Hematopoietic multipotent progenitor cell (in vitro differentiated cells): ENCODE measurements at places on chromosomes 1 and 21. TPM values are rescaled to one million over a fixed set of nuclear protein-coding genes. Genes with fewer than 3 reads are reported as not detected.

The SLC66A1 gene
- 21.5 TPM for total RNA-seq

DNA sequence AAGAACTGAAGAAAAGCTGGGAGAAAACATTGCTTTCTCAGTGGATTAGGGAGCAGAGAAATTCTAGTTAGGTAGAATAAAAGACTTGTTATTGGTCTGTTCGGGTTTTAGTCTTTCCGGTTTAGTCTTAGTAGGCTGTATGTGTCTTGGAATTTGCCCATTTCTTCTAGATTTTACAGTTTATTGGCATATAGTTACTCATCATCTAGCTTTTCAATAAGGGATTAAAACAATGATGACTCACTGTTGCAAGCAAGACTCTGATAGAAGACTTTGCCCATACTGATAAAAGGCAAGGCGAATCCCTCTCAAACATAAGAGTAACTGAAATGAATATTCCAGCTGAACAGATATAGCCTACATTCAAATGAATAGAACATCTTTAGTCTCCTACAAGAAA lies 62.3 kb downstream of the GPR137B start:
- no peak for DNase-seq

DNA sequence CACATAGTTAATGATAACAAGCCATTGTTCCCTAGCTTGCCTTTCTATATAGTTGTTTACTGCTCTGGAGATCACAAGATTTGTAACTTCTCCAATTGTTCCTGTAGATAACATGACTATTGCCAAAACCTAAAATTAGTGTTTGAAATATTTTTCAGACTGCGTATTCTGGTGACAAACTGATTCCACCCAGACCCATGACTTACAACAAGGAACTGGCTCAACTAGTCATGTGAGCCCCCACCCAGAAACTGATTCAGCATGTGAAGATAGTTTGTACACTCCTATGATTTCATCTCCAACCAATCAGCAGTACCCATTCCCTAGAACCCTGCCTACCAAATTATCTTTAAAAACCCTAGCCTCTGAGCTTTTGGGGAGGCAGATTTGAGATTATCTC lies 131.4 kb upstream of the BCL9 start:
- no peak for DNase-seq

The GUCA2A gene
- total RNA-seq: not detected

DNA sequence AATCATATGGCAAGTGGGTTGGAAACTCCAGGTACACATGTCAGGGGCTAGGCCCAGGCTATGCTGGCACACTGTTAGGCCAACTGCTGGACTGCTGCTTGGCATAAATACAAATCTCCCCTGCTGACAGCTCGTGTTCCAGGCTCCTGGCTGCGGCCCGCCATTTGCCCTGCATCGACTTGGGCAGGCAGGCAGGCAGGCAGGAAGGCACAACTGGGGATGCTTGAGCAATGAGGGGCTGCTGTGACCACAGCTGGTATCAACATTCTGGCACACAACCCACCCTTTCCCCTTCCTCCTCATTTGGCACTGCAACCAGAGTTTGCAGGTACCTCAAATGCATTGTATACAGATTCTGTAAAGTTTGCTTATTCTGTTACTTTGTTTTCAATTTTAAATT lies 53.2 kb downstream of the SAMSN1 start:
- DNase-seq: no peak

- peak; percentile 90 for DNase-seq
Measured at GRCh38 chr1:153749408-153750005, 21.7 kb downstream of the INTS3 start.

DNA sequence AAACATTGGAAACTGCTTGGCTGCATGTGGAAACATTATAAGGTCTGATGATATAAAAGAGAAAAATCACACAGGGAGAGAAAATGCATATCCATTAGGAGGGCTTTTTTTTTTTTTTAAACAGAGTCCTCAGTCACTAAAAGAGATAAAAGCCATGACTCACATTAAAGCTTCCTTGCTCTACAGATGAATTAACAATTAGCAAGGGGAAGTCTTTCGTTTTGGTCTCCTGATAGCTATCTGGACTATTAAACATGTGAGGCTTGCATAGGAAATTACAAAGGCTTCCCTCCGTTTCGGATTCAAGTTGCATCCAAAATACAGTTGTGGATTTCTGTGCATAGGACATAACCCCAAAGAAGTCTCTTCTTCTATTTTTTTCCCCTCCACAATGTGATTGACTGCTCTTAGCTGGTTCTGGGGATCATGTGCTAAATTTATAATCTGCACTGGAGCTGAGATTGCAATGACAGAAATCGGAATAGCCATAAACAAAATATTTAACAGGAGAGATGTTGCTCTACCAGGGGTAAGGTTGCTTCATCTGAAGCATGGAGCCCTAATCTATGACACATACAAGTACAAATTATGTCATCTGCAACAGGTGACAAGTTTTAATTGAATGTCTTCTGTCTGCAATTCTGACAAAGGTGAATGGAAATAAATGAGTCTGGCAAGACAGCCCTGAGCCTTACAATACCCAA lies 146.8 kb downstream of the ESRRG start:
- DNase-seq: no peak

DNA sequence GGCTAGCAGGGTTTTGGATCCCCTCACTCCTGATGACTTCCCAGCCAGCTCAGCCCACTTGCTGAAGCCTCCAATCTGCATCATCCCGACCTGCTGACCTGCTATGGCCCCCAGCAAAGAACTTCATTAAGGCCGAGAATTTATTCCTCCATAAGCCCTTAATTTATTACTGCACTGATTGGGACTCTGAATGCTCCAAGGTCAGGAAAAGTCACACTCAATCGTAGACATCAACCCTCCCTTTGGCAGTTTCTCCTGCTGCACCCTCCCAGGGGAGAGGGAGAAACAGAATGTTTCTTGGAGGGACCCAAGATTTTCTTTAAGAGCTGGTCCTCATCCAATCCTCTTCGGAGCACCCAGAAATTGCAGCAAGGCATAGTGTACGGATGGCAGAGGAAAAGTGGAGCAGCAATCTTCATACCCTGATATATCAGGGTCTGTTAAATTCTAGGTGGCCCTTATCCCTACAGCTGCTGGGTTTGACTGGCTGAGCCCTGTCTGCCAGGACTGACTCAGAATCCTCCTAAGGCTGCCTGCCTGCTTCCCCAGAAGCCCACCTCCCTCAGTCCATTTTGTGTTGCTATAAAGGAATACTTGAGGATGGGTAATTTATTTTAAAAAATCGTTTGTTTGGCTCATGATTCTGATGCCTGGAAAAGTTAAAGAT lies 62.2 kb downstream of the DMAP1 start:
- no peak for DNase-seq

DNA sequence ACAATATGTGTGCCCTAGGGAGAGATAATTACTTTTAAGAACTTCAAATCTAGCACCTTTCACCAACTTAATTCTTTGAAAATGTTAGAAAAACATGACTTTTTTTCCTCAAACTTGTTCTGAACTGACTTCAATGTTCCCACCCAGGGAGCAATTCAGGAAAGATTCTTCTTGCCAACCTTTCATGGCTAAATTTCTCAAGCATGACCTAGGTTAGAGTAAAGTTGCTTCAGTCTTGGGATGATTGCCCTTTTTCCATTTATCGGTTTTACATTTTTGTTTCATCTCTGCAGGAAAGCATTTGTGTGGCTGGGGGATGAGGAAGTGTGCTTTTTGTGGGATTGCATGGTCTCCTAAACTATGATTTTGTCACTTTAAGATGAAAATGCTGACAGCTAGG lies 647.7 kb downstream of the LTN1 start:
- DNase-seq: no peak

The TMEM35B gene
- 34.2 TPM for total RNA-seq

GRCh38 chr1:234611847-234612351 lies 1.9 kb upstream of the IRF2BP2 start:
- DNase-seq: no peak

DNA sequence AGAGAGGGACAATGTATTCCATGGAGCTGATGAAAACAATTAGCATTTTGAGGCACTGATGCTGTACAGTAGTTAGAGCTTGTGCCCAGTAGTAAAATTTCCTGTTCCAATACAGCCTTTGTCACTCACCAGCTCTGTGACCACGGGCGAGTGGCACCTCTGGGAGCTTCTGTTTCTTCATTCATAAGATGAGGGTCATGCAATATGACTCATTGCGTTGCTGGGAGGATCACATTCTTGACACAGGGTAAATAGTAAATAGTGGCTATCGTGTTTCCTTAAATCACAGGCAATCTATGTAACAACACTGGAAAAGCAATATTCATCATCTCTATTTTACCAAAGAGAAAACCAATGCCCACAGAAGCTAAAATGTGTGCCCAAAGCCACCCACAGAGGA lies 4.5 kb upstream of the LRRC52 start:
- no peak for DNase-seq

DNA sequence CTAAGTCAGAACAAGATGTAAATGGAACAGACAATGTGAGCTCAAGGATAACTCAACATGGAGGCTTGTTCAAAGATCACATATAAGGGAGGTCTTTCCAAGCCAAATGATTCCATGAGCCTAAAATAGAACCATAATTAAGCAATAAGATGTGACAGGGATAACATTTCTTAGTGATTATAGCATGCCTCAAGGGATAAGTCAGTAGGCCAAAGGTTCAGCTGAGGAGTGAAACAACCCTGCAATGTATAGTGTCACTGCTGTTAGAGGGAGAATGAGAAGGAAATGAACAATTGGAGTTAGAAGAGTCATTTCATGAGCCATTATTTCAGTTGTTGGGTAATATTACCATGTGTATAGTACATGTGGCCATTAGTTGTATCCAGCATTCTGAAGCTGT lies 25.0 kb downstream of the GORAB start:
- no peak for DNase-seq

DNA sequence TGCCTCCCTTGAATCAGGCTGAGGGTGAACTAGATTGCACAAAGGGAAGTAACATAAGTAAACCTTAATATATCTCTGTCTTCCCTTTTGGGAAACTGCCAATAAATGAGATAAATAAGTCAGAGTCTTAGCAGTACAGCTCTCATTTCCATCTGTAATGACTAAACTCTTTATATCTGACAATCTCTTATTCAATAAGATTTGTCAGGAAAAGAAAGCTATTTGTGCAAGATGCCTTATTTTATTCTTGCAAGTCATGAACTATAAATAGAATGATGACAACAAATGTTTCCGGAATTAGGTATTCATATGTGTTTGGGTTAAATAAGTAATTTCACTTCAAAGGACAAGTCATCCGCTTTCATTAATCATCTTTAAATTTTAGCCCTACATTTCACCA lies 229.2 kb downstream of the PTGER3 start:
- DNase-seq: peak; percentile 51

GRCh38 chr1:40948741-40949443 lies 30.6 kb upstream of the CTPS1 start:
- DNase-seq: no peak

The WNT2B gene
- under 0.01 TPM for total RNA-seq
